ENCODE measurements at places on chromosomes 16 and 17.

DNA sequence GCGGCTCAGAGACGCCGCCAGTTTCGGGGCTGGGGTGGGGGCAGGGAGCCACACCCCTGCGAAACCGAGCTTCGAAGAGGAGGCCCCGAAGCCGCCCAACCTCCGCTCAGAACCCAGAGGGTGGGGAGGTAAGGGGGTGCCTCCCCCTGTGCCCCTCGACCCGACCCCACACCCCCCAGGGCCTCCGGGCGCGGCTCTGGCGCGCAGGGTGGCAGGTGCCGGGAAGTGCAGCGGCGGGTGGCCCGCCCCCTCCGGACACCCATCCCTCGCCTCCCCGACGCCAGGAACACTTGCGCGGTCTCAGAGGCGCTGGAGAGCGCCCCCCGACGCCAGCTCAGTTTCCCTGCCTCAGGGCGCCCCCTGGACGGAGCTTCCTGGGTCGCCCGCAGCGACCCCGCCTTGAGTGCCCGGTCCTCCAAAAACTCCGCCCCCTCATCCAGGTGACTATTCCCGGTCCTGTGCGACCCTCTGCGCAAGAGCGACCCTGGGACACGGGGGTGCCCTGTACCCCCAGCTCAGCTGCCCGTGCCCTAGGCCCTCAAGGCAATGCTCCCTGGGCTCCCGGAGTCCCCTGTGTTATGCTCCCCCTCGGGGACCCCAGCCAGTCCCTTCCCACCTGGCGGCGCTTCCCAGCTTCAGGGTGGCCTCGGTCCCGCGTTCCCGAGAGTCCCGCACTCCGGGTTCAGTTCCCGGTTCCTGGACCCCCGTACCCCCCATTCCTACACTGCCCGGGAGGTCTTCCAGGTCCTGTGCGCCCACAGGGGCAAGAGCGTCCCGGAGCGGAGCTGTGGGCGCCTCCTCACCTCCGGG, 562 bp downstream of the PPL start:
- no peaks in the 10 kb centered on the region for H3K36me3 ChIP-seq
- no peak for DNase-seq
- peaks cover 3% of the 10 kb centered on the region for H3K4me1 ChIP-seq
- peak overlapping the region; percentile 38 for H3K4me3 ChIP-seq
- peaks cover 48% of the 10 kb centered on the region for H3K27me3 ChIP-seq

DNA sequence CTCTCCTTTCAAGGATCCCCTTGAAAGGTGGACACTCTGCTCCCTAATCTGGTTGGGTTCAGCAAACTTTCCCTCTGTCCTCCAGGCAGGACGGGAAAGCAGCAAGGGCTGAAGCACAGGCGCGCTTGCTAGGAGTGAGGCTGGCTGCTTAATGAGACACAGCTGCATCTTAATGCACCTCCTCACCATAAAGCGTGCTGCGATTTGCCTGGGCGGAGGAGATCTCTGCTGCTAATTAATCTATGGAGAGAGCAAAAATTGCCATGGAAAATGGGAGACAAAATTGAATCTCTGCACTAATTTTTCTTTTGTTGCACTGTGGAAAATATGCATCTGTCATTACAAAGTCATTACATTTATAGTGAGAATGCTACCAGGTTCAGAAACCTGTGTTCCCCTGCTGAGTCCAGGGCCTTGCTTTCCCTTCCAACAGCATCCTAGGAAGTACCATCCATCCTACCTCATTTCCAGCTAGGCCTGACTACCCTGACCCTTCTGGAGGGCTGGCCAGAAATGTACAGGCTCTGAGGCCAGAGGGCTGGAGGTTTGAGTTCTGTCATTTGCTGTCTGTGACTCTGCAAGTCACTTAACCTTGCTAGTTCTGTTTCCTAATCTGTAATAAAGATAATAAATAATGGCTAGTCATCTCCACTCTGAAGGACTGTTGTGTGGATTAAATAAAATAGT, 43.5 kb upstream of the BCAR1 start:
- H3K27me3 ChIP-seq = no peaks in the 10 kb centered on the region
- DNase-seq = no peak
- no peak overlapping the region for H3K4me3 ChIP-seq

DNA sequence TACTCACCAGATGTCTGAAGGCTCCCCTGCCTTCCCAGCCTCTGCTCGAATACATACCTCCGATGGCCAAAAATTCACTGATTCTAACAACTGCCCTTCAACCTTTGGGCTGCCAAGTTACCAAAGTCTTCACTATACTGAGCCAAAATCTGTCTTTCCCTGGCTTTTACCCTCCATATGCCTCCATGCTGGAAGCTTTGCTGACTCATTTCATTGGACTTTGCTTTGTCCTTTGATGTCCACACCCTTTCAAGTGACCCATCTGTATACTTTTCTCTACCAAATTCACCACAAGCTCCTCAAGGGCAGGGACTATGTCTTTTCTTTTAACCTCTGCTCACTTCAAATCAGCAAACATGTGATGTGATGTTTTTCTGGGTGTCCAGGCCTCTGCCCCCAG, 21.0 kb upstream of the MTMR4 start:
- peaks cover 26% of the 10 kb centered on the region for H3K27me3 ChIP-seq
- peak; percentile 22 for DNase-seq
- H3K4me1 ChIP-seq = peaks cover 5% of the 10 kb centered on the region

GRCh38 chr16:88662222-88662842, 559 bp downstream of the MVD start:
- peak overlapping the region; percentile 80 for H3K4me3 ChIP-seq
- no peaks in the 10 kb centered on the region for H3K36me3 ChIP-seq
- no peaks in the 10 kb centered on the region for H3K27me3 ChIP-seq
- no peak for DNase-seq
- H3K27ac ChIP-seq = no peak overlapping the region

GRCh38 chr16:47999595-47999994, 156.2 kb downstream of the ABCC12 start:
- no peak overlapping the region for H3K4me3 ChIP-seq
- no peaks in the 10 kb centered on the region for H3K36me3 ChIP-seq
- H3K4me1 ChIP-seq = no peaks in the 10 kb centered on the region
- peaks cover 2% of the 10 kb centered on the region for H3K27me3 ChIP-seq

DNA sequence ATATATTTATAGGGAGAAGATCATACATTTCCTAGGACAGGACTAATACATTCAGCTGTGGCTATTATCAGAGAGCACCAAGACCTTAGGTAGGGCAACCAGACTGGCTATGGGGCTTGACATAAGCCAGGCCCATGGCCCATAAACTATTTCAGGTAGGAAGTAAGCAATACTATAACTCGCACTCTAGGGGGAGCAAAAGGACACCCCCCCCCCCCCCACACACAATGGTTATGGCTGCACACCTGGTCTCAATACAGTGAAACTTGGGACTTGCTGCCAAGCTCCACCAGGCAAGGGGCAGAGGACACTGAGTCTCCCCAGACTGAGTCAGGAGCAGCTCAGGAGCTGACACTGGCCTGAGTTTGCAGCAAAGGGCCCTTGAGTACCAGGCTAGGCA, 348.9 kb upstream of the ASIC2 start:
- no peak for DNase-seq
- no peak overlapping the region for H3K27ac ChIP-seq
- no peaks in the 10 kb centered on the region for H3K27me3 ChIP-seq
- no peak overlapping the region for H3K4me3 ChIP-seq
- H3K4me1 ChIP-seq = no peaks in the 10 kb centered on the region
- H3K36me3 ChIP-seq = no peaks in the 10 kb centered on the region

DNA sequence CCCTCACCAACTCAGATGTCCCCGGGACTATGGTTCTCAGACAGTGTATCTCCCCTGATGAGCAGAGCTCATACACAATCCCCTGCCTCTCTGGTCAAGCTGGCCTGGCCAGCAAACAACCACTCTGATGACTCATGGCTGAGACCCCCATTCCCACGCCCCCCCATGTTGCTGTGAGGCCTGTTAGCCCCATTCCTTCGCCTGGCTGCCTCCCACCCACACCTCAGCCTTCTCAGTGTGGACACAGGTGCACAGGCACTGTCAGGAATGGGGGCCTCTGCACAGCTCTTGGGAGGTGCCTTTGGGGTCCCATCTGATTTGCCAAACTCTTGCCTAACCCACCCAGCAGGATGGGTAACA, 80.2 kb downstream of the CNGB1 start:
- no peak for DNase-seq
- peaks cover 10% of the 10 kb centered on the region for H3K4me1 ChIP-seq
- peaks cover 18% of the 10 kb centered on the region for H3K27me3 ChIP-seq
- H3K4me3 ChIP-seq = no peak overlapping the region
- H3K36me3 ChIP-seq = no peaks in the 10 kb centered on the region

DNA sequence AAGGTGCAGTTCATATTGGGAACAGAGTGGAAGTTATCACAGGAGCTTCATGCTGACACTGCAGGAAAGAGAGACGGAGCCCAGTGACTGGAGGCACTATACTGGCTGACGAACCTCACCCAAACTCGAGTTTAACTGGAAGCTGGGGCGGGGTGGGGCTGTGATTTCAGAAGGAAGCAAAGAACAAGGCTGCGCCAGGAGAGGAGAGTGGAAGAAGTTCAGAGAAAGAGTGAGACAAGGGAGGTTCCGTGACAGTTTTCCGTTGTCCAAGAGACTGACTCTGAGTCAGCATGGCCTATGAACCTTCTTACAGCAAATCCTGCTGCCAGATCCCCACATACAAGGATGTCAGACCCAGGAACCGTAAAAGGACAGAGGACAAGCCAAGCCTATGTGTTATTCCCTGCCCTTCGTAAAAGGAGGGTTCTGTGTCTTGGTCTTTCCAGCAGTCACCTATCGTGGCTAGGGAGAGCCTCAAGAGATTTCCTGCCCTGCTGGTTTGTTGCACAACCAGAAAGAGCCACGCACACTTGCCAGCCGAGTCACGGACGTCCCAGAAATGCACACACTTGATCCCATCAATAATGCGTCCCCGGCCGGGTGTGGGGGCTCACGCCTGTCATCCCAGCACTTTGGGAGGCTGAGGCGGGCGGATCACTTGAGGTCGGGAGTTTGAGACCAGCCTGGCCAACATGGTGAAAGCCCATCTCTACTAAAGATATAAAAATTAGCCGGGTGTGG, 5.1 kb downstream of the PITPNA start:
- peaks cover 9% of the 10 kb centered on the region for H3K4me1 ChIP-seq
- no peak overlapping the region for H3K4me3 ChIP-seq
- H3K27ac ChIP-seq = no peak overlapping the region
- H3K27me3 ChIP-seq = no peaks in the 10 kb centered on the region
- peak; percentile 37 for DNase-seq
- H3K36me3 ChIP-seq = peaks cover 23% of the 10 kb centered on the region

DNA sequence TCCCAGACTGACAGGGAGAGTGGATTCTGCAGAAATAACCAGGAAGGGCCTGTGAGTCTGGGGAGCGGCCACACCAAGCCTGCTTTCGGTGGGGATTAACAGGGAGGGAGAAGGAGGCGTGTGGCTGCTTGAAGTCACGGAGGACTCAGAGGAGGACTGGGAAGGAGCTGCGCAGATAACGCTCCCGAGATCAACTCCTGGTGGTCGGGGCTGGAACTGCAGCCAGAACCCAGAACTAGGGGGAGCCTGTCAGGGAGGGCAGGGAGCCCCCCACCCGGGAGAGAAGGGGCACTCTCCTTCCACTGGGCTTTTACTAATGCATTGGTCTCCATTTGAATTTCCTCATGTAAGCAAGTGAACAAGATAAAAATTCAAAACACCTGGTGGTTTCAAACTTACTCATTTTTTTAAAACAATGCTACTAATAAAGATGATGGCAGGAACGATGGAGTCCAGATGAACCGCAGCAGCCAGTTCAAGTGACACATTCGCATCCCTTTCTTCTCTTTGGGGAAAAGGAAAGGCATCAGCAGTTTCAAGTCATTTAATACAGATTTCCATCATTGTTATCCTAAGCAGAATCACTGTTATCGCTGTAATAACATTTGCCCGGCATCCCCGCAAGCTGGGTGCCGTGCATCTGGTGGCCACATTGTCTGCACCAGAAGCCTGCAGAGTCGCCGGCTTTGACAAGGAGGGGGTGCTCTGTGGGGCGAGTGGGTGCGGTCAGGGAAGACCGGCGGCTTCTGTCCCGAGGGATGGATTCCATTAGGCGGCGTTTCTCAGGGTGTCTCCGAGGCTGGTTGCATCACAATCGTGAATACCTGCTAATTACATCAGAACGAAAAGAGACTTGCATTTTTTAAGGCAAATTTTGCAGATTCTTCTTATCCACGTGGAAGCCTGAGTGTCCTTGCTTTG, 183.0 kb downstream of the FOXL1 start:
- peaks cover 6% of the 10 kb centered on the region for H3K4me1 ChIP-seq
- DNase-seq = peak; percentile 68
- H3K36me3 ChIP-seq = no peaks in the 10 kb centered on the region
- H3K27me3 ChIP-seq = no peaks in the 10 kb centered on the region

- H3K4me1 ChIP-seq = peaks cover 24% of the 10 kb centered on the region
- no peak overlapping the region for H3K27ac ChIP-seq
- DNase-seq = peak; percentile 69
- no peaks in the 10 kb centered on the region for H3K27me3 ChIP-seq
These were observed 9.2 kb downstream of the SNN start for GRCh38 chr16:11677451-11677951.

DNA sequence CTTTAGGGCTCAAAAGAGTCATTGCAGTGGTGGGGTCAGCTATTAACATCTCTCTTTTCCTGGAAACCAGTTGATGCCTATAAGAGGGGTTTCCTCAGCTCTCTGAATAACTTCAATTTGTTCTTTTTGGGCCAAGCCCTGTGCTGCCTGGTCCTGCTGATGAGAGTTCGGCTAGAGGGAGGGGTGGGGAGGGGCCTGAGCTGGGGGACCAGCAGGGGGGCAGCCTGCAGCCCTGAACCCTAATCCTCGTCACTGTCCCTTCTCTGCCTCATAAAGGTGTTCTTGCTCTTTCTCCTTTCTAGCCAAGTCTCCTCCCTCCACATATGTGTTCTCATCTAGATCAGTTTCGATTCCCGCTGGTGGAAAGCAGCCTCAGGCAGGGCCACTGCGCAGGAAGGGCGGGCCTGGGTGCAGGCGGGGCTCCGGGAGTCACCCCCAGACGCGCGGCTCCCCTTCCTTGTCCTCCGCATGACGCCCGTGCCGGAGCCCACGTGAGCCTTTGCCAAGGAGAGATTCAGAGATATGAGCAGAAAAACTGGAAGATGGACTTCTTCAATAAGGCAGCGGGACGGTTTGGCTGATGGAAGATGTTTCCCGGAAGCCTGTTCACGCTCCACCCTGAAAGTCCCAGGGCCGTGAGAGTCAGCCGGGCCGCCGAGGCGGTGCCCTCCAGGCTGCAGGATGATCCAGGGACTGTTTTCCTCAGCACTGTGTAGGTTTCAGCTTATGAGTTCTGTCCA, 15.0 kb upstream of the RHOT1 start:
- H3K36me3 ChIP-seq = no peaks in the 10 kb centered on the region
- peak overlapping the region; percentile 56 for H3K4me3 ChIP-seq
- peak overlapping the region; percentile 59 for H3K27ac ChIP-seq
- 0 out of 2 replicates have a peak, but pooled peaks cover 2% of the 10 kb centered on the region for H3K4me1 ChIP-seq
- peak; percentile 54 for DNase-seq

- H3K4me3 ChIP-seq = no peak overlapping the region
- H3K27ac ChIP-seq = no peak overlapping the region
- peaks cover 37% of the 10 kb centered on the region for H3K36me3 ChIP-seq
These were observed 26.7 kb downstream of the SAP30BP start for GRCh38 chr17:75693500-75694481.

GRCh38 chr17:51059781-51060180, 60.9 kb downstream of the SPAG9 start:
- H3K4me1 ChIP-seq = peaks cover 12% of the 10 kb centered on the region
- no peak overlapping the region for H3K4me3 ChIP-seq
- H3K36me3 ChIP-seq = no peaks in the 10 kb centered on the region
- H3K27me3 ChIP-seq = no peaks in the 10 kb centered on the region
- DNase-seq = peak; percentile 70

GRCh38 chr17:68398691-68399637, 58.3 kb downstream of the WIPI1 start:
- H3K27ac ChIP-seq = 0 out of 2 replicates have a peak overlapping the region, but pooled peaks have one; percentile 0
- H3K36me3 ChIP-seq = no peaks in the 10 kb centered on the region
- no peaks in the 10 kb centered on the region for H3K27me3 ChIP-seq

Data from IMR-90 (cell line).